ENCODE measurements at places on chromosomes 3 and 15.

- no peak for DNase-seq
Observed at GRCh38 chr3:158248261-158248660, 138.4 kb downstream of the RSRC1 start.

GRCh38 chr15:85556618-85556895 is 176.2 kb downstream of the AKAP13 start:
- DNase-seq, result no peak

DNA sequence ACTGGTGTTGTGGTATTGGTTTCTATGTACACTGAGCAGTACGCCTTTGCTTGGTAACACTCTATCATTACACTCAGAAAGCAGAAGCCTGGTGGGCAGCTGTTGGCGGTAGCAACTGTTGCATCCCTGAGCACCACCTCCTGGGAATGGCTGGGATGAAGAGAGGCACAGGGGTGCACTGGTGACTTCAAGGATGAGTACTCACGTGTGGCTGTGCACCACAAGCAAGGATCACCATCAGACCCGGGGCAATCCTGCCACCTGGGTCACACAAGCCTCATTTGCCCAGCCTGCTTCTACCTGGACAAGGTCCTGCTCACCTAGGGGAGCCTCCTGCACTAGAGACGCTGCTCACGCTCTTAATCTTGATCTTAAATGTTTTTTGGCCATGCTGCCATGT is 336.4 kb downstream of the SI start:
- no peak for DNase-seq

GRCh38 chr3:193797566-193797965 is 204.6 kb downstream of the OPA1 start:
- no peak for DNase-seq

GRCh38 chr3:71587958-71588357 is 4.4 kb upstream of the FOXP1 start:
- DNase-seq, result no peak

DNA sequence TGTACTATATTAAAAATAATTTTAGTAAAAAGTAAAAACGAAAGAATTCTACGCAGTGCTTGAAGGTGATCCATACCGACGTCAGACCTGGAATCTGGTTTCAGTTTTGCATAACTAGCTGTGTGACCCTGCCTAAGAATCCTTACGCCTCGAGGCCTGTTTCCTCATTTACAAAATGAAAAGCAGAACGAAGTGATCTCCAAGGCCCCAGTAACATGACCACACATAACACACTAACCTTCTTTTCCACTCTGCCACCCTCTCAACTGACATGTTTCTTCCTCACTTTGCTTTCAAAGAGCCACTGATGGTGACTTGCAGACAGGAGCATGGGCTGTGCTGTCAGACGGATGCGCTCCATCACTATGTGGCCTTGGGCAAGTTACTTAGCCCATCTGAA is 4.8 kb downstream of the MESD start:
- DNase-seq, result no peak

- DNase-seq, result peak; percentile 24
Observed at GRCh38 chr15:56537881-56538280, 72.9 kb upstream of the MNS1 start.

- DNase-seq, result no peak
Observed at GRCh38 chr3:15602146-15602536, 596 bp downstream of the BTD start.

- no peak for DNase-seq
Observed at GRCh38 chr3:180414157-180414556, 187.8 kb upstream of the TTC14 start.

GRCh38 chr3:160921020-160921635 is 165.1 kb downstream of the PPM1L start:
- DNase-seq, result no peak

GRCh38 chr3:127396473-127396872 is 108.6 kb upstream of the PRR20G start:
- DNase-seq, result no peak

- DNase-seq, result no peak
Observed at GRCh38 chr15:35308802-35309201, 223.7 kb upstream of the NANOGP8 start.

DNA sequence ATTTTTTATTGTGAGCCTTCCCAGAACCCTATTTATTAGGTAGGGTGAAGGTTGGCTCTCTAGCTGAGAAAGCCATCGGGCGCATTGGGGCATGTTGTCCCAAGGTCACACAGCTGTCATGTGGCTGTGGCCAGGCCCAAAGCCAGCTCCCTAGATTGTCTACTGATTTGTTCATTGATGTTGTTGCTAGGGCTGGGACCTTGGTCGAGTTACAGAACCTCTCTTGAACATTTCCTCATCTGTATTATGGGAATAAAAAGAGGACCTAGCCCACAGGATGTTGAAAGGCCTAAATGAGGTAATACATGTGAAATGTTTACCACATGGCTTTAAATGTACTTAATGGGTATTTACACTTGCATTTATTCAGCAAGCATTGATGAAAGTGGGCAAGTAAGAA is 252.5 kb downstream of the SUCLG2 start:
- no peak for DNase-seq

DNA sequence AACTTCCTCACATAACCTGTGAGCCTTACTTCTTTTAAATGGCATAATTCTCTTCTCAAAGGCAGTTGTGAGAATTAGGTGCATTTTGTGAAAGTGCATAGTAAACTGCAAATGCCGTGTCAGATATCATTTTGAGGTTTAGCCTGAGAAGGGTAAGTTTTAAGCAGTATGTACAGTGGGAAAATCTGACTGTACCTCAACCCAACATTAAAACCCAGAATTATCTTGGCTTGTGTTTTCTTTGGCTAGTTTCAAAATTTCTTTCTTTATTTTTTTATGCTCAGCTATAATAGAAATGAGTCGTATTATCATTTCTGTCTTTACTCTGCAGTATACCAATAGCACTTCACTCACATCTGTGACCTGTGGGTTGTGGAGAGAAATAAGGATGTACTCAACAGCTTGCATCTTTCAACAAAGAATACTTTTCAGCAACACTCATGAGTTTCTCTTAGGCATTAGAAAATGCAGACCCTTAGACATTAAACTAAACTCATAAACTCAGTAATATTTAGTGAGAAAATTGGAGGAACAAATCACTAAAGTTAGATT is 65.7 kb downstream of the RASA2 start:
- no peak for DNase-seq

- DNase-seq, result no peak
Observed at GRCh38 chr3:112355307-112355687, 22.3 kb downstream of the CD200 start.

- DNase-seq, result no peak
Observed at GRCh38 chr3:150359381-150359780, 48.7 kb upstream of the TSC22D2 start.

DNA sequence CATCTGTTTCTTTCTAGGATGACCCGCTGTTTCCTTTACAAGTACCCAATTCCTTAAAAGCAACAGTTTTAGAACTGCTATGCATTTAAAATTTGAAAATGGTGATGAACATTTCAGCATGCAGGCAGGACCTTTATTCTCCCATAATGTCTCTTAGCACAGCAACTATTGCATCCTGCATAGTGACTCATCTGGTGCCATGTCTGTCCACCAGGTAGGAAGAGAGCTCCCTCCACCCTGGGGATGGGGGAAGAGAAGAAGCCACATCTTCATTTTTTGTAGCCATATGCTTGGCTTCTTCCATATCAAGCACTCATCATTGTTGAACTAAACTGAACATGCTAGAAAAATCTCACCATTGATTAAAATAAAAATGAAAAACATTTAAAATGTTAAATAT is 9.9 kb downstream of the GPR15 start:
- DNase-seq, result no peak

GRCh38 chr3:123869165-123869564 is 15.0 kb downstream of the MYLK start:
- no peak for DNase-seq

DNA sequence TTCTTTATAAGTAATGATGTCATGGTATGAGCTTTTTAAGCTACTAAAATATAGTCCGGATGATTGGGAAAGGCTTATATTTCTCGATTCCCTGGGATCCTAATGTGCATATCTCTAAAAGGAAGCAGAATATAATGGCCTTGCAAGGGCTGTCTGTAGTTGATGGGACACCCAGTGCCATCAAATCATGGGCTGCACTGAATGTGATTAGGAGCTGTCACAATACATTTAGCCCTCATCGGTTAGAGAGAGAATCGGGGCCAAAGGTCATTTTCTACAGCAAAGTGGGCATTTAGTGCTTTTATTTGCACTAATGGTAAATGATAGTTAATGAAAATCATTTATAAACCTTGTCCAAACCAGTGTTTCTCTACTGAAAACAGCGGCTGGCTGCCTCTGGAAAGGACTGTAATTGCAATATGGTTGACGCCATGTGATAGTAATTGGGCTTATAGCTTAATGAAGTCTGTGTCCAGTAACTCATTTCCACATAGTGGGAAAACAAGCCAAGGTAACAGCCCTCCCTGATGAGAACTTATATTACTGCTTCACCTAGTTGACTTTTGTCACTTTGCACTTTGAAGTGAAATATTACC is 265.0 kb upstream of the AZI2 start:
- no peak for DNase-seq

DNA sequence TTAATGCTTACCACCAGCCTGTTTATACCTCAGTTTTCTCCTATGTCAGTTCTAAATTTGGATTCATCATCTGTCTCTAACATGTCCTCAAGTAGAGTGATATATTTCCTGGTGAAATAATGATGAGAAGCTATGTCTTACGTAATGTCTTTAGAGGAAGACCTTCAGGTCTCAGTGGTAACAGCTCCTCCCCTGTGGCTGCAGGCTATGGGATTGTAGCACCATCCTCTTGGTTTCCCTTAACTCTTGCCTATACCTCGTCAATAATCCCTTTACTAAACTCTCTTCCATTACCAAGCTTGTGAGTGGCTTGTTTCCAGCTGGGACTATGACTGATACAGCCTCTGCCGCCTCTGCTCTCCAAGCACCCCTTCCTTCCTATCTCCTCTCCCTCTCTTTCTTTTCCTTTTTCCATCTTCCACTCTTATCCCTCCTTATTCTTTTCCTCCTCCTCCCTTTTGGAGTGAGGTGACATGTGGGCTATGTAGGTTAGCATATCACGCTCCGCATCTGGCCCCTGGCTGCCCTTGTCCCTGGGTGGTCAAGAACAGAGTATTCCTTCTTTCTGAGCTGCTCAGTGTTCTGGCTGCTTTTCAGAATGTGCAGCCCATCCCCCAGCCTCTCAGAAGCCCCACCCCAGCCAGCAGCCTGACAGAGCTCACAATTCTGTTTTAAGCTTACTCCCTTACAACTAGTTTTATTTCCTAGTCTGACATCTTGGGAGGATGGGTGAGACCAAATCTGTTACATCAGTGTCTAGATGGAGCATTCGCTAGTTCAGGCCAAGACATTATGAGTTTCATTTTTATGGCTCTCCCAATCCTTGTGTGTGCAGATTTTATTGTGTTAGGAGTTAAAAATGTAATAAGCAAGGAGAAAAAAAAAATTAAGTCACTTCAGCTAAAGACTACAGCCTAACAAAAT is 75.0 kb upstream of the RNU6-1 start:
- no peak for DNase-seq
